ENCODE measurements at places on chromosomes 7 and 10.

GRCh38 chr7:53121374-53121773 is 85.9 kb downstream of the POM121L12 start:
- no peak for DNase-seq

- peak; percentile 74 for DNase-seq
Observed at GRCh38 chr7:1446620-1447032, 12.6 kb downstream of the MICALL2 start.

GRCh38 chr7:142185801-142186200 is 72.1 kb downstream of the PRSS58 start:
- no peak for DNase-seq

GRCh38 chr10:76740514-76740913 is 897.1 kb downstream of the KCNMA1 start:
- no peak for DNase-seq

GRCh38 chr7:154861589-154861988 is 141.3 kb downstream of the PAXIP1 start:
- DNase-seq: no peak

GRCh38 chr10:100508266-100508665 is 11.4 kb downstream of the SEC31B start:
- DNase-seq: no peak

GRCh38 chr10:68208424-68209042 is 23.4 kb downstream of the ATOH7 start:
- peak; percentile 8 for DNase-seq

- DNase-seq: no peak
Observed at GRCh38 chr7:504221-505111, 15.2 kb downstream of the PDGFA start.

DNA sequence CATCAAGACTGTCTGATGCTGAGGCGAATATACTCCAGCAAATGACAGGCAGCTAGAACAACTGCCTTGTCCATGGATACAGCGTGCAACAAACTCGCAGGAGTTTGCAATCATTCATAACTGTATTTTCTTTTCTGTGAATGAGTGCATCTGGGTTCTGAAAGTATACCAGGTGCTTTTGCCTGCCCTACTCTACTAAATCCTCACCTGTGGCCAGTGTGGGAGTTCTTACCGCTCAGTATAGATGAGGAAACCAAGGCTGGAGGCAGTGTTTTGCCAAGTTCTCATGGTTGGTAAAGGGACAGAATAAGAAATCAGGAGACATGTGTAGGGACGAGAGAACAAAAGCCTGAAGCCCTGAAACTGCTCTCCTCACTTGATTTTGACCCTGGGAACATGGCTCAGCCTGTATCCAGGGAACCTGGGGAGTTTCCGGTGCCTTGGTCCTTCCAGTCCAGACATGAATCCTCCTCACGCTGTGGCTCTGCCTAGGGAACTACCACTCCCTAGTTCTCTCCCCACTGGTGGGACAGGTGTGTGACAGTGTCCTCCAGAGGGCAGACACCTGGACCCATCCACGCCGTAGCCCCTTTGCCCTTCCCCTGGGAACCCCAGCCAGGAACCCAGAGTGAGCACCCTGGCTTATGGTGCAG is 142.0 kb downstream of the CDH23 start:
- DNase-seq: no peak

GRCh38 chr10:7513936-7514335 is 103.1 kb upstream of the SFMBT2 start:
- no peak for DNase-seq

- DNase-seq: no peak
Observed at GRCh38 chr10:23558361-23558799, 119.5 kb downstream of the OTUD1 start.

DNA sequence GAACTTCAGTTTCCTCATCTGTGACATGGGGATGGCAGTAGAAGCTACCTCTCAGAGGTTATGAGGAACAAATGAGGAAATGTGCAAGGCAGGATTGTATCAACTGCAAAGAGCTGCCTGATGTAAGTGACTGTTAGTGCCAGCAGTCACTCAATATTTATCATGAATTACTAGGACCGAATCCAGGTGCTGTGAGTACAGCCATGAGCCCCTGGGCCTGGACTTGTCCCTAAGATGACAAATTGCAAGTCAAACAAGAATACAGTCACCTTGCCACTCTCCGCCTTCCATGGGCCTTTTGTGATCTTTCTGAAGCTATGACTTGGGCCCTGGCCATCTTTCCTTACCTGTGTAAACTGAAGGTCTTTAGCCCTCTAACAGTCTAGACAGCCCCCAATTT is 27.7 kb upstream of the TLX1 start:
- DNase-seq: no peak

GRCh38 chr7:101576998-101577397 is 52.1 kb downstream of the MYL10 start:
- DNase-seq: no peak
